Stimulated activated CD4-positive, alpha-beta T cell treated with anti-CD3 and anti-CD28 coated beads, Interleukin-2, amount 100 ng/mL, for 24 hours (primary cell): ENCODE measurements at places on chromosomes 16 and 17.

DNA sequence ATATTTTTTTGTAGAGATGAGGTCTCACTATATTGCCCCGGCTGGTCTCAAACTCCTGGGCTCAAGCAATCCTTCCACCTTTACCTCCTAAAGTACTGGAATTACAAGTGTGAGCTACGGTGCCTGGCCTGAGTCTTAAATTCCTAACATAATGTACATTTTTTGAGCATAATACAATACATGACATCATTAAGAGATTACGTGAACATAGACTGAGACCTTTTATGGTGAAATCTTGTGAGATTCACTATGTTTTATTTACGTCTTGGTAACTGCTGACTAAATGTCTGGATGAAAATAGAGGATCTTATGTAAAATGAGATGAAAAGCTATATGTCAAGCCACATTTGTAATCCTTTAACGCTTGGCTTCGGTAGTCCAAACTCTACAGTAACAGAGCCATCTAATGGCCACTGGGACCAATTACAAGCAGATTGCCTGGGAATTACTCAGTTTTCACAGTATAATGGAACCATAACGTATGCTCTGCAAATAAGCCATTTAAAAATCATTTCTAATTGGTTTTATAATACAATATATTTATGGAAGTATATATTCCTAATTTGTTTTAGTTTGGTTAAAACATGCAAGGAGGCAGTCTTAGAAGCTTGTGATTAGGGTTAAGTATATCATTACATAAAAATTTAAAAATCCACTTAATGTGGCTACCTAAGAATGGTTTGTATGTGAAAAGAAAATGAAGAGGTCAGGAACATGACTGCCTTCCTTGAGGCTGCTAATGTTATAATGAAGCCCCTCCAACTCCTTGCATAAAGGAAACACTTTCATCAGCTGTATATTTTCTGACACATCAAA lies 8.1 kb upstream of the EFCAB13 start:
- DNase-seq = peak; percentile 28

DNA sequence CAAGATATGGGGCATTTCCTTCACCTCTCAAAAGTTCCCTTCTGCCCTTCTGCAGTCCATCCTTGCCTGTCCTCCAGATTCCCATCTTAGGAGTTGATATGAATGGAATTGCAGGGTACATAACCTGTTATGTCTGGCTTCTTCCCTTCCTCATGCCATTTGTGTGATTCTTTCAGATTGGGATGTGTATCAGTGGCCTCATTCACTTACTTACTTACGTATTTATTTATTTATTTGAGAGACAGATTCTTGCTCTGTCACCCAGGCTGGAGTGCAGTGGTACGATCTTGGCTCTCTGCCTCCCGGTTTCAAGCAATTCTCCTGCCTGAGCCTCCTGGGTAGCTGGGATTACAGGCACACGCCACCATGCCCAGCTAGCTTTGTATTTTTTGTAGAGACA lies 6.2 kb upstream of the TMEM94 start:
- no peak for DNase-seq

DNA sequence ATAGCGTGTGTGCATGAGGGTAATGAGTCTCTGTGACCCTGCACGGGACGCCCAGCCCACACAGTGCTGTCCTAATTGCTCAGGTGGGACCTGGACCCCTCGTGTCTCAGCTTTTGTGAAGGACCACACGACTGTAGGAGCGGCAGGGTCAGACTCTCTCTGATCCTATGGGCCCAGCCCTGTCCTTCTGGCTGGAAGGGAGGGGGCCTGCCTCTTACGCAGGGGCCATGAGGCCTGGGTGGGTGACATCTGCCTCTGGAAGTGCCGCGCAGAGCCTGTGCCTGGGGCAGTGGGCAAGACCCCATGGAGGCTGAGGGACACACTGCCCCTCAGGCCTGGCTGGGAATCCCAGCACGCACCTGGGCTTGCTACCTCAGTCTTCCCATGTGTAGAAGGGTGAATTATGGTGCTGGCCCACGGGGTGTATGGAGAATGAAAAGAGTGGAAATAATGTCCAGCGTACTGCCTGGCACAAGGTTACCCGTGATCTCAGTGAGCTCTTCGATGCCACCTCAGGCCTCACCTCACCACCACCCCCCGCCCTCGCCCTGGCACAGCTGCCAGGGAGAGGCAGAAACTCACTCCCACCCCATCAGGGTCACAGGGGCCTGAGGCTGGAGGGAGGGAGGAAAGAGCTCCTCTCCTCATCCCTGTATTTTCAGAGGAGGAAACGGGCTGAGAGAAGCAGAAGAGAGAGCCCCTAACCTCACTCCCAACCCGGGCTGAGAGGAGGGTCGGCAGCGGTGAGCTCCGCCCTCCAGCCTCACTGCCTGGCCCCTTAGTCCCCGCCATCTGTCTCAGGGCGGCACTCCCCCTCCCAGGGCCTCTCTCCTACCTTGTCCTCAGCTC lies 27.1 kb upstream of the DBNDD1 start:
- DNase-seq = no peak

GRCh38 chr17:30344283-30345088 lies 10.6 kb upstream of the TMIGD1 start:
- DNase-seq = no peak

- DNase-seq = no peak
Measured at GRCh38 chr17:38559880-38560230, 45.9 kb downstream of the SRCIN1 start.

DNA sequence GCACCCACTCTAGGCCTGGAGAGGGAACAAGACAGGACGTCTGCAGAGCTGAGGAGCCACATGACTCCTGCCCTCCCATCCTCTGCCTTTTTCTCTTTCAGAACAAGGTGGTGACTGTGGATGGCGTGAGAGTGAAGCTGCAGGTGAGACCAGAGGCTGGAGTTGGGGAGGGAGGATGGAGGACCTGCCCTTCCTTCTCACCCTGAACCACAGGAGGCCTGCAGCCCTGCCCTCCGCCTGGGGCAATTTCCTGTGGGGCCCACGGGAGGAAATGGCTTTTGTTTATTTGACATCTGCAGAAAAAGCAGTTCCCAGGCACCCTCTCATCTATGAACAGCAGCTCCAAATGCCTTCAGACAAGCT lies 5.1 kb downstream of the RAB37 start:
- peak; percentile 47 for DNase-seq

- peak; percentile 40 for DNase-seq
Measured at GRCh38 chr17:28643983-28644786, 773 bp downstream of the BLTP2 start.

- DNase-seq = no peak
Measured at GRCh38 chr16:67165121-67166078, 855 bp downstream of the HSF4 start.

DNA sequence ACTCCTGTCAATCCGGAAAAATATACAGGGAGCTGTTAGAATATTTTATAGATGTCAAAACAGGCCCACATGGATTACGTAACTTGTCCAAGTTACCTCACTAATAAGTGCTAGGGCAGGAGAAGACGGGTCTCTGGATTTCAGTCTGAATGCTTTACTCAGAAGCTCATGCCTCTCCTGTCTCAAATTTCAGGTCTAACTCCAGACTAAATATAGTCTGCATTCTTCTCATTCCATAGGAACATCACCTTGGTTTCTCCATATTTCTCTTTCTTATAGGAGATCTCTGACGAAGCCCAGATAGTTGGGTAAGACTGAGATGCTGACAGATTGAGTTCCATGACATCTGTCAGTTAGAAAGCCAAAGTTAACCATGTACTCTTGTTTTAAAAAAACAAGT lies 174.2 kb downstream of the STX8 start:
- no peak for DNase-seq

GRCh38 chr17:57391076-57391825 lies 134.9 kb downstream of the MSI2 start:
- no peak for DNase-seq

- DNase-seq = no peak
Measured at GRCh38 chr16:88352261-88353200, 30.2 kb upstream of the ZNF469 start.

- DNase-seq = no peak
Measured at GRCh38 chr17:2048805-2049204, 6.1 kb upstream of the HIC1 start.

- DNase-seq = no peak
Measured at GRCh38 chr16:77043076-77043475, 147.9 kb upstream of the MON1B start.

DNA sequence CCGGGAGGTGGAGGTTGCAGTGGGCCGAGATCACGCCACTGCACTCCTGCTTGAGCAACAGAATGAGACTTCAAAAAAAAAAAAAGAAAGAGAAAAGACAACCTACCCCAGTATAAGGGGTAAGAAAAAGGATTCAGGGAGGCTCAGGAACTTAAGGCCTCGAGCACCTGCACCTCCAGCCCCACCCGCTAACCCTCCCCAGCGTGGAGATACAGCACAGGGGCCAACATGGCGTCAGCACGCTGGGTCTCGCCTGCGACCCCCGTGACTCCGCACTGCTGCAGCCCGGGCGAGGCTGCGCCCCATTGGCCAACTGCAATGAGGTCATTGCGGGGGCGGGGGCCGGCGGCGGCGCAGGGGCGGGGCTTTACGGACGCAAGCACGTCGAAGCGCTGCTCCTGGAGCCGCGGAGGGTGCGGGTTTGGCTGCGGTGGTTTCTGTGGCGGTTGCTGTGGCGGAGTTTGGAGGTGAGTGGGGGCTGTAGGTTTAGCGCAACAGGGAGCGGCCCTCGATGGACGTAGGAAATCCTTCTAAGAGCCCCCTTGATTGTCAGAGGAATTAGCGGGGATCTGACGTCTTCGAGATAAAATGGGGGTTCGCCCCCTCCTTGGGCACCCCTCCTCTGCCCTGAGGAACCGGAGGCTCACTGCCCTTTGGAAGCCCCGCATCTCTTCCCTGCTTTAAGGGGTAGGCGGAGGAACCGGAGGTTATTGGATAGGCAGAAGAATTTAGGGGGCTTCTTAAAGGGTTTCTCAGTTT lies at the start of gene ATP6V0A1:
TSS of gene ATP6V0A1 (plus strand) at position 382 of the 759 bp plus-strand sequence. CDS start 2,017 bp downstream, outside the sequence.
- DNase-seq = peak; percentile 90

DNA sequence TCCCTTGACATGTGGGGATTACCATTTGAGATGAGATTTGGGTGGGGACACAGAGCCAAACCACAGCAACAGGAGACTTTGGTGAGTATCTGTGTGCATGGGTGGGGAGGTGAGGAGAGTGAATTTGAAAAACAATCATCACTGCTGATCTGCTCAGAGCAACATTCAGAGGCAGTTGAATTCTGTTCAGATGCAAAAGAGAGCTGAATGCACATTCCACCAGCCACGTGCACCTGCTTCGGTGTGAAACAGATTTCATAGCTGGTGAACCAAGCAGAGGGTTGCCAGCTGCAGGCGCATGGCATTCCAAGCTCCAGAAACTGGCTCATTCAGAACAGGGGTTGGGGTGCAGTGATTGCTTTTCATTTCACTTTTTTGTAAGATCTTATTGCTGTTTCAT lies 233.1 kb upstream of the FOXF1 start:
- no peak for DNase-seq

GRCh38 chr17:76251478-76252039 lies 11.3 kb upstream of the RNF157 start:
- DNase-seq = no peak

DNA sequence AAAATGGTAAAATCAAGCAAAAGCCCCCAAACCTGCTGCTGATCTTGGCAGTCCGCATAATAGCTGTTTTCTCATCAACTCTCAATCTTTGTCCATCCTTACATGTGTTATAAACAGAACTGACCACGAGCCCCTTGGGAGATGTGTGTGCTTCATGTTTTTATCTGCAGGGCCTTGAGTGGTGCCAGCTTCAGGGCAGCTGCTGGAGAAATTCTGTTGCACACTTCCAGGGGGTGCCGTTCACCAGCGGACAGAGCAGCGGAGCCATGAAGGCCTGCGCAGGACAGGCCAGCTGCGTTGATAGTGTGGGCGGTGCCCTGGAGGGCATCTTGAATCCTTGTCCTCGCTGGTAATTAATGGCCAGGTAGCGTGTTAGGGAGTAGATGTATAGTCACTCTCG lies 20.1 kb downstream of the MPRIP start:
- DNase-seq = no peak

DNA sequence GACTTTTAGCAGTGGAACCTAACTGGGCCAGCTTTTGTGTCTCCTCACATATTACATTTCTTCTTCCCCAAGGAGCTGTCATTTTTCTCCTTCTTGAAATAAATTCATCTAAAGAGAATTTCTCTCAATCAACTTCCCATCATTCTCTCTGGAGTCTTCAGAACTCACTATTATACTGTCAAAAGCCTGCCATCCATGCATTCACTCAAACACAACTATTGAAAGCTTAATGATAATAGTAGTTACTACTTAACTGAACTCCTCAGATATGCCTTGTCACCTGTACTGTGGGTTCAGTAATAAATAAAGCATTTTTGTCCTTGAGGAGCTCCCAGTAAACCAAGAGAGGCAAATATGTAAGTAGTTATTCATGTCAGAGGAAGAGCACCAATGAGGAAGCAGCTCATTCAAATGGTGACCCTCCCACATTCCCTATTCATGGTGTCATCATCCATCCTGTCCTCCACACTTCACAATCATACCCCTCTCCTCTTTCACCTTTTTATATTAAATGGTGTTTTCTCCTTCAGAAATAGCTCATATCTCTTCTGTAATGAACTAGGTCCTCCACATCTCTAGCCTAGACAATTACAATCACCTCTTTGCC lies 162.6 kb downstream of the CA10 start:
- no peak for DNase-seq

GRCh38 chr16:3012246-3012645 lies 477 bp upstream of the CLDN9 start:
- no peak for DNase-seq

DNA sequence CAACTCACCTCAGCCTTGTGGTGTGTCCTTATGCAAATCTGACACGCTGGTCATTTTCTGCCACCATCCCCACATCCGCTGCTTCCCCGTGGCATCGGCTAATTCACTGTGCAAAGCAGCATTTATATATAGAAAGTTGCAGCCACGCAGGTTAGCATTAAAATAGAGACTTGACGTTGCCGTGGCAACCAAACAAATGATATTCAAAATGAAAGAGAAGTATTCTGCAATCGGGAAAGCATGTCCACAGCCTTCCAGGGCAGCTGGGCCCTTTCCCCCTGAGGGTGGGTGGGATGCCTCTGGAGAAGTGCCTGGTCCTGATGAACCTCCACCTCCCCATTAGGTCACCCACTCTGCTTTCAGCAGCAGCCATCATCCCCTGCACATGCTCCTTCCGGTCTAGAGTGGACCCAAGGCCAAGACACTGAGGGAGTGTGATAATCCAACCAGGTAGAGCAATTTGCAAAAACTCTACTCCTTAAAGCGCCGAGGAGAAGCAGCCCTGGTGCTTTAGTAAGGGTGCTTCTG lies 138.7 kb downstream of the GAS7 start:
- DNase-seq = no peak

GRCh38 chr16:53510704-53511070 lies 7.7 kb upstream of the AKTIP start:
- no peak for DNase-seq

GRCh38 chr16:59697236-59697635 lies 963.1 kb upstream of the GOT2 start:
- DNase-seq = no peak

- no peak for DNase-seq
Measured at GRCh38 chr16:49811644-49812334, 44.1 kb downstream of the ZNF423 start.

- no peak for DNase-seq
Measured at GRCh38 chr16:78926723-78927210, 673.8 kb downstream of the MAF start.
